Peyer's patch (tissue), 4 donors: ENCODE measurements at places on chromosomes 7 and 10. TPM values are rescaled to one million over a fixed set of nuclear protein-coding genes. Genes with fewer than 3 reads are reported as not detected.

DNA sequence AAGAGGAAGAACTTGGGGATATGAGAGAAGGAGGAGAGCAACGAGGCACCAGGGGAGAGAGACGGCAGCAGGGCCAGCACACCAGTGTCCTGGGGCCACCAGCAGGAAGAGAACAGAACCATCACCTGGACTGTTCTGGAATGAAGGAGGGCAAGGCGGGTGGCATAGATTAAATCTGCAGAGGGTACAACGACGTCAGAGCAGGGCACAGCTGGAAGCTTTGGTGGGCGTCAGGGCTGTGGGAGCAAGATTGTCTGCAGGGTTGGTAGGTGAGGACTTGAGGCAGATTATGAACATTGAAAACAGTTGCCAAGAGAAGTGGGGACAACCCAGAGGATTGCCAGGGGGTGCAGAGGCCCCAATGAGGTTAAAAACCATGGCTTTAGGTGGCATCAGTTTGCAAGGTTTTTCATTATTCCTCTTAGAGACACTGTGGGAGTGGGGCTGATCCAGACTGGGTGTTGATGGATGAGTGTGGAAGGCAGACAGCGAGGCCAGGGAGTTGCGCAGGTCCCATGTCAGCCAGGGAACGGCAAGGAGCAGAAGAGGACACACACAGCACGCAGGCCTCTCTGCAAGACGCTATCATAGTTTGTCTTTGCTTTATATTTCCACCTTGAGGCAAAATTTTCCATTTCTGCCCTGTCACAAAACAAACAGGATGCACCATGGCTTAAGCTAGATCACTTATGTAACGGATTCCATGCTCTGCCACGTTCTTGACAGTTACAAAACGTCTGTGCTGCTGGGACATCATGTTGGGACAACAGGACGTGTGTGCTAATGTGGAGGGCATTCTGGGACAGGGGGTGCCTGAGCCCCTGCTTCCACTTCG is 52.5 kb upstream of the LEP start:
- DNase-seq, result no peak

DNA sequence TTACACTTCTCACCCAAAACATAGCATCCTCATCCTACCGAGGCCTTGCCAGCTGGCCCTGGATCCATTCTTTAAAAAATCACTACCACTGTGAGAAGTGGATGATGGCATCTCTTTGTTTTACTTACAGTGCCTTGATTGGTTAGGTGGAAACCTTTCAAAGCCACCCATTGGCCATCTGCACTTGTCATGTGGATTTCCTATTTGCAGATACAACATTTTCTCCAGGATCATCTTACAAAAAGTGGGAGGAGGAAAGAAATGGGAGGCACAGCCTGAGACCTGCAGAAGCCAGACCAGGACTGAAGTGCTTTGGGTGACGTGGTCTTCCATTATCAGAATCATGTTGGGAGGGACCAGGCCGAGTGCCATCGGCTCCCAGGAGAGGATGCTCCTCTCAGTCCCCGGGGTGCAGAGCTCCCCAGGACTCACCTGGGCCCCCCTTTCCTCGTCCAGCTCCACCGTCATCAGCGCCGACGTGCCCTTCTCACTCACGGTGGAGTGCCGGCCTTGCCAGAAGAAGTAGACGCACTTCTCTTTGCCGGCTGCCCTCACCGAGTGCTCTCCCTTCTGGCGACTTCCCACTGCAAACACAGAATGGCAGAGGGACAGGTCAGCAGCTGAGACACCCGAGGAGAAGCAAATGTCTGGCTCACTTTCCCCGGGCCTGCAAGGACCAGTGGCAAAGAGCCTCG is 161.2 kb downstream of the SVIL start:
- no peak for DNase-seq

GRCh38 chr7:114936471-114936870 is 14.6 kb downstream of the MDFIC start:
- no peak for DNase-seq

GRCh38 chr10:113357681-113358300 is 195.1 kb upstream of the HABP2 start:
- no peak for DNase-seq

Gene TRIM73
- total RNA-seq, result 5.8 TPM

DNA sequence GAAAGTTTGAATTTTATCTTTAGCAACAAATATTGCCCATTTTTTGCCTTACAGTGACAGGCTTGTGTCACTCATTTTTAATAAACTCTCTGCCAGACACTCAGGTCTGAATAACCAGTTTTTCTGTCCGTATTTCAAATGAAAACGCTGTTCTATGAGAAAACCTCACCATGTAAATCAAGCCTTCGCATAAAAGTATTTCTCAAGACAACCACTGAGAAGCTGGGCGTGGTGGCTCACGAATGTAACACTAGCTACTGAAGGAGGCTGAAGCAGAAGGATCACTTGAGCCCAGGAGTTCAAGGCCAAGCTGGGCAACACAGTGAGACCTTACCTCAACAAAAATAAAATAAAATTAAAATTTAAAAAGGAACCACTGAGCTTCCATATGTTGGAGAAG is 339.3 kb downstream of the PARD3 start:
- DNase-seq, result no peak

- no peak for DNase-seq
Observed at GRCh38 chr10:110815354-110816004, 56.2 kb upstream of the PDCD4 start.
